ENCODE measurements at places on chromosomes 11 and 22.

DNA sequence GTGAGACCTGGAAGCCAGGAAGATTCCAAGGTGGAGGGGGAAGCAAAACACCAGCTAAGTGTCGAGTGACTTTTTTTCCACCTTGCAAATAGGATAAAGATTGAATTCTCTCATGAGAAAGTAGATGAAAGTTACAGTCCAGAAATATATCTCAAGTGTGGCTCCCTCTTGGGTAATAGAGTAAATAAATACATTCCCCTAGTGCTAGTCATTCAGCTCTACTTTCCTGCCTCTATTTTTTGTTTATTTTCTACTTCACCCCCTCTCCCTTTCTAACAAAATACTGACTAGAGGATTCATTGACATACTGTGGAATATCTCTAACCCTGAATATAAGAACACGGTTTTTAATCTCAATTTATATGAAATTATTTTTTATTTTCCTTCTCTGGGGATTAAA, 19.2 kb upstream of the OOSP4B start:
- no peak for DNase-seq

DNA sequence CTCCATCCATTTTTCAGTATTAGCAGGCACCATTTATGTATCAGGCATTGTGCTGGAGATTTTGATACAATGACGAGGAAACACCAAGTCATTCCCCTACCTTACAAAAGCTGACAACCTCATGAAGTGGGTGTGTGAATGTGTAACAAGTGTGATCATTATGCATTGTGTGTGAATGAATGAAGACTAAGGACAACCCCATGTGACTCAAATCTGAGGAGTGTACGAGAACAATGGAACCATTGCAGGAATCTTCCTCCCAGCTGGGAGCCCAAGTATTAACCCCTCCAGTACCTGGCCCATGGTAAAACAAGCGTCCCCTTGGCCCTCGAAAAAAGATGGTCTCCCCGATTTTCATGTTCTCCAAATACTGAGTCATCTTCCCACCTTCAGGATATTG, 4.4 kb downstream of the CYB5R2 start:
- DNase-seq: no peak

- no peak for DNase-seq
Measured at GRCh38 chr22:40334899-40335298, 11.4 kb upstream of the ADSL start.

GRCh38 chr11:1640076-1640946, 10.7 kb downstream of the KRTAP5-5 start:
- DNase-seq: peak; percentile 37

GRCh38 chr22:41243361-41243760, 2.6 kb upstream of the CHADL start:
- DNase-seq: no peak
